ENCODE measurements at places on chromosomes 3 and 15.

- no peak for DNase-seq
Measured at GRCh38 chr15:43406189-43406588, 35.3 kb downstream of the TUBGCP4 start.

- no peak for DNase-seq
Measured at GRCh38 chr3:181403876-181404660, 307.7 kb upstream of the SOX2 start.

- DNase-seq, result no peak
Measured at GRCh38 chr15:101326462-101327146, 31.6 kb upstream of the SNRPA1 start.

- DNase-seq, result no peak
Measured at GRCh38 chr15:89002830-89003229, 85.4 kb upstream of the ABHD2 start.

DNA sequence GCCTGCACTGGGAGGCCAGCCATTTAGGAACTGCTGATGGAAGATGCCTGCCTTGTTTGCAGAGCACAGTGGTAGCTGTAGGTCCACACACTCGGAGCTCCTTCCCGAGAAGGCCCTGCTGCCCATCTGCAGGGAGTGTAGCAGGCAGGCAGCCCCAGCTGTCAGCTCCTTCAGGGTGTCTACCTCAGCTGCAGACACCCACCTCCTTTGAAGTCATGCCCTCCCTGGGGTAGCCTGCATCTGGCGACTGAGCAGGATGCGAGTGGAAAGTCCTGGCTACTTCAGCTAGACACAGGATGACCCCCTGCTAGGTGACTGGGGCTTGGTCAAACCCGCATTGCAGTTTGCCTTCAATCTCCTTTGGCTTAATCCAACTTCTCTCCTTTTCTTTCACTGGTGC, 93.2 kb upstream of the TLE3 start:
- no peak for DNase-seq

- DNase-seq, result no peak
Measured at GRCh38 chr15:59595434-59595915, 16.1 kb upstream of the GCNT3 start.

All from HL-60 (cell line).